ENCODE measurements at places on chromosomes 4 and X. TPM values are rescaled to one million over a fixed set of nuclear protein-coding genes. Genes with fewer than 3 reads are reported as not detected.

SMPX gene
- not detected for total RNA-seq

CLDN34 gene
- not detected for total RNA-seq

XPNPEP2 gene
- not detected for total RNA-seq

FDCSP gene
- total RNA-seq = not detected

MAGEA8 gene
- total RNA-seq = not detected

LARP1B gene
- 29.5 TPM for total RNA-seq

DNA sequence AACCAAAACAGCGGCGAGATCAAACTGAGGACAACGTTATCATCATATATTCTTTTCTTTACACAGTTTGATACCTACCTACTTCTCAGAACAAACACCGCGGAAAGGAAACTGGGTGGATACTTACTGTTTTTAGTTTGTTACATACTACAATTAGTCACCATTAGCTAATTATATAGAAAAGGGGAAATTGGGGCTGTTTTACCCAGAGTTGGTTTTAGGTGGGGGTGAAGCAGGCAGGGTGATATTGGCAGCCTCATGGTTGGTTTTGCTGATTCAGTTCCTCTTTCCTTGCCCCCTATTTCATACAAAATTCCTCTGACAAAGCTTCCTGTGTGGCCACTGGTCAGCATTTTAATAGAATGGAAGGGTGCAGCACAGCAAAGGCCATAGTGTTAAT lies 77.8 kb downstream of the SORBS2 start:
- no peak for DNase-seq

- no peak for DNase-seq
Measured at GRCh38 chr4:16290681-16291420, 64.6 kb upstream of the TAPT1 start.

GRCh38 chr4:133130171-133130570 lies 18.9 kb upstream of the PCDH10 start:
- no peak for DNase-seq

- DNase-seq = peak; percentile 83
Measured at GRCh38 chr4:82268050-82268825, 105.6 kb downstream of the HNRNPD start.

- no peak for DNase-seq
Measured at GRCh38 chr4:24736066-24736465, 59.3 kb upstream of the SOD3 start.

GRCh38 chr4:175499735-175500352 lies 312.2 kb downstream of the GPM6A start:
- DNase-seq = no peak

DNA sequence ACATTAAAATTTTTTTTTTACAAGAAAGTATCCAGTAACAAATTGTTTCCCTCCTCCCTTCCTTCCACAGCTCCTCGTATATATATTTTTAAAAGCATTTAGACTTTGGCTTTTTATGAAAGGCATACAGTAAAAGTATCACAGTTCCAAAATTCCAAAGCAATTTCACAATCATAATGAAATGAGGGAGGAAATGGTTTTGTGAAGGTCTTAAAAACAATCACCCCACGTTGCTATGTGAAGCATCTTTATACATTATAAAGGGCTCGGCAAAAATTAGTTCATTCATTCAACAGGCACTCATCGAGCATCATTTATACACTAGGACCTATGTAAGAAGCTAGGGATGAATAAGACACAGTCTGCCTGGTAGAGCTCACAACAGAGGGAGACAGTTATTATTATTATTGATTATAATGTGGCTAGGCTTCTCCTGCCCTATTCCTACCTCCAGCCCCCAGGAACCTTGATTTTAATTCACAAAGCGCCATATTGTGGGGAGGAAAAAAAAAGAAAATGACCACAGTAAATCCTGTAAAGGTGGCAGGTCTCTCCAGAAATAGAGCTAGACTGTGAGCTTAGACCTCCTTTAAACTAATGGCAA lies 239.9 kb downstream of the MAML3 start:
- no peak for DNase-seq

GRCh38 chr4:6414578-6414977 lies 57.8 kb downstream of the PPP2R2C start:
- no peak for DNase-seq

All from G401 (cell line).